Esophagus squamous epithelium (tissue), 5 donors: ENCODE measurements at places on chromosomes 7 and 10.

DNA sequence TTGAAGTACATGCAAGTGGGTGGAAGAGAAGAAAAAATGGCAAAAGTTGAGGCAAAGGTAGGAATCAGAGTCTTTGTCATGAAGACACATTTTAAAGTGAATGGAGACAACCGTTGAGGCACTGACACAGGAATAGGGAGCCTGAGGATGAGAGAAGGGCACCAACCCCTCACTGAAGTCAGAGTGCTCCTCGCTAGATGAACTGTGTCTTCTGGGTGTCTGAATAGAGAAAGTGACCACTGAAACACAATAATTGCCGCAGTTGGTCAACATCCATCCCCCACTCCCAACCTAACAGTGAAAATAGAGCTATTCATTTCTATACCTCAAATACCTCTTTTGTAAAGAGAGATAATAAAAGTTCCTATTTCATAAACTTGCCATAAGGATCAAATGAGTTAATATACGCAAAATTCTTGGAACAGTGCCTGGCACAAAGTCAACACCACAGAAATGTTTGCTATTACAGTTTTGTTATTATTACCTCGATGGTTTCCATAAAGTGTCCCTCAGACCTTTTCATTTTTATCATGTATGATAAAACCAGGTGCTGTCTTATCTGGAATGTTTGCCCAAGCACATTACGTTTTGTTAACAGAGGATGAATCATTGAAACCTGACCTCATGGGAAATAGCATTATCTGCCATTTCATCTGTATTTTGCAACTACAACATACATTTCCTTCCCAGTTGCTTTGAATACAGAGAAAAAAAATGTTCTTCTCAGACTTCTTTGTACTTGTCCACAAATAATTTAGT lies 61.8 kb upstream of the SP4 start:
- DNase-seq, result no peak

GRCh38 chr7:134707663-134708378 lies 61.2 kb downstream of the BPGM start:
- no peak for DNase-seq

- DNase-seq, result no peak
Measured at GRCh38 chr7:50321487-50322067, 17.1 kb downstream of the IKZF1 start.

DNA sequence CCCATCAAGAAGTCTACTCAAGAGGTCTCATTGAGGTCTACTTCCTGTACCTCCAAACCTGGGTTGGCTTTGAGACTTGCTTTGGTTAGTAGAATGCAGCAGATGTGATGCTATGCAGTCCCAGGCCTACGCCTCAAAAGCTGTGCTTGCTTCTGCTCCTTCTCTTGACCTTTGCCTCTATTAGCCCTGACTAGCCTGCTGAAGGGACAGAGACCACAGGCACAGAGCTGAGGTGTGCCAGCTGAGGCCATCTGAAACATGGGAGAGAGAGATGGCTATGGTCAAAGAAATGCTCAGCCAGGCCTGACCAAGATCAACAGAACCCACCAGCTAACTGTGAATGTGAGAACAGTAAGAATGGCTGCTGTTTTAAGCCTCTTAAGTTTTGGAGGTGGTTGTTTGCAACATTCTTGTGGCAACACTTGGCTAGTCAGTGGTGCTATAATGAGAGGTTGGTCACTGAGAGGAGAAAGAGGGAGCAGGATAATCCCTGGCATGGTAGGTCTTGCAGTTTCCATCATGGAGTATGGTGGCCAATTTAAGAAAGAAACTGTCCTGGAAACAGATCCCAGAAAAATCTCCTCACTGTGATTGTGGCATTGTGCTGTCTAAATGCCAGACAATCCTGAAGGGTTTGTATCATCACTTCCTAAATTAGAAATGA lies 176.1 kb upstream of the PHYHIPL start:
- DNase-seq, result no peak

GRCh38 chr7:68853254-68853653 lies 745.0 kb upstream of the AUTS2 start:
- no peak for DNase-seq

DNA sequence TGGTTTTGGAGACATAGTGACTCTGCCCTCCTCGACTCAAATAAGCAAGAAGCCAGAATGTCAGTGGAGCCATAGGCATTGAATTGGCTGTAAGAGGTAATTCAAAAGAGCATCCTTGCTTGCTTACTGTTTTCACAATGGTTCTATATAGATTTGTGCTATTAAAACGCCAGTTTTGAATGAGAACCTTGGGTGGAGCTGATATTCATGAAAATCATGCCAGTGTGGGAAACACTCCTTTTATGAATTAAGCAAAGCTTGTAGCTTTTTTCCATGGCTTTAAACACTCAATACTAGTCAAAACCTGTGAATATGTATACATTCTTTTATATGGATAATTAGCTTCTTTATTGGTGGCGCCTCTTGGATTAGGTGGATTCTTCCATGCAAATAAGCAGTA lies 252.5 kb downstream of the SLC25A13 start:
- DNase-seq, result no peak

- no peak for DNase-seq
Measured at GRCh38 chr10:62047228-62047892, 145.9 kb downstream of the ARID5B start.

DNA sequence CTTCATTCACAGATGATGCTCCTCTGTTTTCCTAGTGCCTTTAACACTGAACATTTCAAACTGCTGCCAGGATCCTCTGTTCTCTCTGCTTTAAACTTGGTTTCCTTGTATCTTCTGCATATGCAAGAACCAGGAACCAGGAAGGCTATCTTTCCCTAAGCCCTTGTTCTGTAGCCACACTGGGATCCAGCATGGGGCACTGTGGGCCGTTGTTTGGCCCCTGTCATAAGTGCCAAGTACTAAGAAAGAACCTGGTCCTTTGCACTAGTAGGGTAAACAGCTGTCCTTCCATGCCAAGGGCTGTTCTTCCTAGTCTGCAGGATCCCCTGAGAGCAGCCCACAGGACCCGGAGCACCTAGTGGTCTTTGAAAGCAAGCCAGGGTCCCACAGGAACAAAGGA lies 49.0 kb upstream of the TRIM8 start:
- DNase-seq, result no peak

- DNase-seq, result no peak
Measured at GRCh38 chr10:12459762-12460161, 110.4 kb downstream of the CAMK1D start.

DNA sequence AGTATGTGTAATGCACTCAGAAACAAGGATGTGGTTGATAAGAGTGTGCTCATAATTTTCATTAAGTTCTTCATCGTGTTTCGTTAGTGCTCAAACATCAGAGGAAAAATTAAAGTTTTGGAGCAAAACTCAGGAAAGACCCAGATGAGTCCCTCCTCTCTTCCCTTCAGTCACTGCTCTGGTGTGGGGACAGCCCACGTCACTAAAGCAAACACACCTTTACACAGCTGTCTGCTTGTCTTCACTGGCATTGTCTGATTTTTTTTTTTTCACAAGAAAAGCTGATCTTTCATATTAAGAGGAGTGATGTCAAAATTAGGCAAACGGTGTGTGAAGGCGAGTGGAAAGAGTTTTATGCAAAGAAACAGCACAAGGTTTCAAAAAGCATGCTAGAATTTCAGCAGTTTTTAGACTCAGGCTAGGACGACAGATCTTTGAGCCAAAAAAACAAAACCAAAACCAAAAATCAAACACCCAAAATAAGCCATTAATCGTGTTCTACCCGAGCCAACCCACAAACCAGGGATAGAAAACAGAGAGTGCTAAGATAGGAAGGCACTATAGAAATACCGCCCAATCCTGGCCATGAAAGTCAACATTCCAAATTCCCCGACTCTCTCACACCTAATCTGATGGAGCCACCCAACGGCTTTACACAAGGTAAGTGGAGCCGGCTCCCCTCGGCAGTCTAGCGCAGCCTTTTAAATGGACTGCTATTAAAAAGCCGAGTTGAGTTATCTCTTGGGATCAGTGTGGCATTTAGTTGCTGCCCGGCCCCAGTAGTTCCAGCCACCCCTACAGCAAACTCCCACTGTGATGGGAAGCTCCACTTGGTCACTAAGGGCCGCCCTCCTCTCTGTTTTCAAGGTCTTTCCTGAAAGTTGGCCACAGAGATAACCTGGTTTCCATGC lies 27.9 kb upstream of the GATA3 start:
- no peak for DNase-seq

DNA sequence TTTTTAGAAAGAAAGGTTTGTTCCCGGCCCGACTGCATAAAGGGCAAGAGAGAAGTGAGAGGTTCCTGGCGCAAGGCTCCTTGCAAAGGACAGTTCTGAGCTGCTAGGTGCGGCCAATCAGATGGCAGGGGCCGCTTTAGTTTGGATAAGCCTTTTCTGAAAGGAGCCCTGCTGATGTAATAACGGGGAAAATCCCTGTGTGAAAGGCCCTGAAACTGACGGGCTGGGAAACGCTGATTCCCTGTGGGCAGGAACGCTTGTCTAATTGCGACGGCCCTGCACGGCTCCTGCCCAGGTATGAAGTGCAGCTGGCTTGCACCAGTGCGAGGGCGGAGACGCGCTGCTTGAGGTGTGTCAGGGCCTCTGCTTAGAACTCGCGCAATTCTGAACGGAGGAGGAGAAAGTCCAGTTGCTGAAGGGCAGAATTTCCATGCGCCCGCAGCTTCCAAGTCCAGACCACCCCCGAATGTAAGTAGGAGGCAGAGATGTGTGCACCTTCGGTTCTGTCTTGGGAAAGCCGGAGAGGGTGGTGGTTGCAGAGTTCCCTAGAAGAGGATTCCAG lies 30.5 kb downstream of the TACC2 start:
- DNase-seq, result no peak

- no peak for DNase-seq
Measured at GRCh38 chr10:66832781-66833422, 92.9 kb upstream of the LRRTM3 start.

DNA sequence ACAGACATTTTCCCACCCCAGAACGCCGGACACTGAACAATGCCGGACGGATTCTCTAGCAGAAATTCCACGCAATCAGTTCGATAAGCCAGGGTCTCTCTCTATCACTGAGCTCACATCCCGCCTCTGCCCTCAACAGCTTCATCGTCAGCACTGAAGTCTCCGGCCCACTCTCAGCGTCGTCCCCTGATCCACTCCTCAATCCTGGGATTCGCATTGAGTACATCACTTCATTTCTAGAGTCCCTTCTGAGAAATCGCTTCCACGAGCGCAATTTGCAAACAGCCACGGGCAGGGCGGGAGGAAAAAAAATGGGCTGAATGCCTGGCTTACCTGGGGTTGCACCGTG lies 365 bp downstream of the YME1L1 start:
- DNase-seq, result no peak
